CD4-positive, alpha-beta T cell treated with Interleukin-15 for 4 hours (primary cell): ENCODE measurements at places on chromosomes 3 and 15.

DNA sequence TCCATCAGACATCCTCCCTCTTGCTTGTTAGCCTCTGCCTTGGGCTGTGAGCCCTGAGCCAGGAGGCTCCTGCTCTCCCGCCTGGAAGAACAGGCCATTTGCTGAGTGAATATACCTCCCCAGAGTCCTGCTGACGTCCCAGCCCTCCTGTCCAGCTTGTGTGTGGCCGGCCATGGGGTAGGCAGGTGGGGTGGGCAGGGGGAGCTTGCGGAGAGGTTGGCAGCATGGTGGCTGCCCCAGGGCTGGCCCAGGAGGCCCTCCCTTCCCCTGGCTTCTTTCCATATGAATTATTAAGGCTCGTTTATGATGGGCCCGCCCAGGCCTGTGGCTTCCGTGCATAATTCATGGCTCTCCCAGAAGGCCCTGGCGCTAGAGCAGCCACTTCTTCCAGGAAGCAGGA lies 18.7 kb downstream of the CACNA2D2 start:
- no peak for DNase-seq

- no peak for DNase-seq
Measured at GRCh38 chr3:129673012-129673411, 66.5 kb upstream of the PLXND1 start.

DNA sequence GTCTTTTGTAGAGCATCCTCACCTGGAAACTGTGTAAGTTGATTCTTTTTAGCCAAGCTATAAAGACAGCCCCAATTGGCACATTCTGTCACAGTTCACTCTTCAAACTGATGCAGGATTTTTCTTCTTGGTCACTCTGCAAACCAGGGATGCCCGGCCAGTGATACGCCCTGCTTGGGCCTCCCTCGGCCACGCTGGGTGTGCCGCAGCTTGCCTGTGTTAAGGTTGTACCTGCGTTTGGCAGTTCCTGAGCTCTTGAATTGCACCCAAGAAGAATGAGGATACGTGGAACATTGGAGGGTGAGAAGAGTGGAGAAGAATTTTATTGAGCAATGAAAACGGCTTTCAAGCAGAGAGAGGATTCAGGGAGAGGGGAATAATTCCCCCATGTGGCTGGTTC lies 49.9 kb downstream of the PSMD6 start:
- no peak for DNase-seq

- DNase-seq: no peak
Measured at GRCh38 chr15:25378501-25378901, 60.3 kb downstream of the UBE3A start.

GRCh38 chr3:43768381-43768973 lies 77.7 kb downstream of the ABHD5 start:
- DNase-seq: no peak
